Skin of body (tissue), 3 donors: ENCODE measurements at places on chromosomes 5 and 9. TPM values are rescaled to one million over a fixed set of nuclear protein-coding genes. Genes with fewer than 3 reads are reported as not detected.

The PCDHB13 gene
- total RNA-seq: 2.9 TPM

DNA sequence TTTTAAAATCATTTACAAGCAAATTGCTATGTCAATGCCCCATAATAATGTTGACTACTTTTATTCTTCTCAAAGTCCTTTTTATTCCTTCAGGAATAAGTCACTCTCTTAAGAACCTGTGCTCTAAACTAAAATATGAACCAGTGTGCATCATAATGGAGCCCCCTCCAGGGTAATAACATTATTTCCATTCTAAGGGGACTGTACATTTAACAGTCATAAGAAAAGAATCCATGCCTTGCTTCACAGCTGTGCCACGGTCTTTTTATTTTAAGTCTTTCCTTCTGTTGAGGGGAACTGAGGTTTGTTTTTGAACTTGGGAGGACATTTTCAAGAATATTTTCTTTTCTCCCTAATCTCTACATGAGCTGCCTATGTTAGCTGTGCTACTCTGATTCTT lies 297.6 kb downstream of the MAN2A1 start:
- DNase-seq: no peak

- DNase-seq: no peak
Observed at GRCh38 chr5:142784401-142784955, 14.3 kb downstream of the ARHGAP26 start.

DNA sequence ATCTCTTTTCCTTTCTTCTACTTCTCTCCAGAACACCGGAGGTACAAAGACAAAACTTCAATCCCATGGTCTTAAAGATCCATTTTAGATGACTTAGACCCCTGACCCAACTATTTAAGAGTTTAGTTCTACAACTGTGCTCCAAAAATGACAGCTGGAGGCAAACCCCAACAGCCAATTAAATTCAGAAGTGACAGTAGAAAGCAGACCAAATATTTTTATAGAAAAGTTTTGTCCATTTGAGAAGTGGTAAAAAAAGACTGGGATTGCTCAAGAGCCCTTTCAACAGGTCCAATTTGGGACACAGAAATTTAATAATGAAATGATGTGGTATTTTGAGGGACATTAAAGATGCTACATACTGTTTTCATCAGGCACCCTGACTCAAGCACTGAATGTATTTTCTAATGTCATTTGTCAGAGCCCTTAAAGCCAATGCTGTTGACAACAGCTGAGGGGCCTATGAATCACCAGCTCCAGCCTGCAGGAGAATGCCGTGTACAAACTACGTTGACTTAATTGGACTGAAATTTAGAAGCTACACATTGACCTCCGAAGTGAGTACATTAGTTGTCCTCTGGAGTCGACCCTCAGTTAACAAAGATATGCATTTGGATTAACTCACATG lies 147.5 kb upstream of the PIK3R1 start:
- DNase-seq: no peak
